ENCODE measurements at places on chromosomes 5 and 9.

- DNase-seq: no peak
These were observed 106.7 kb upstream of the ZNF618 start for GRCh38 chr9:113769412-113769811.

DNA sequence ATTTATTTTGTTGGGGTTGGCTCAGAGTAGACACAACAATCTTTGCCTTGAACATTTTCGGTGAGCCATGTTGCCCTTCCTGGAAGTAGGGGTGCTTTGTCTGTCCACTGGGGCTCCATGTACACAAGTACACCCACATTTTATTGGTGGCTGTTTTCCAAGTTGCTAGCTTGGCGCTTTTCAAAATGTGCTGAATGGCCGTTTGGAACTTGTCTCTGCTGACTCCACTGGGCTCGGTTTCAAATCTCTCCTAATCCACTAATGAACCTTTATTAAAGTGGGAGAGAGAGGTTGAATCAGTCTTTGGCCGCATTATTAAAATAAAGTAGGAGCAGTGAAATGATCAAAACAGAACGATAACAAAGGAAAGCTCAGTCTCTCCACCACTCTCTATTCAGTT is 64.6 kb upstream of the TAF11L2 start:
- no peak for DNase-seq

GRCh38 chr5:52491818-52492217 is 295.9 kb upstream of the ITGA1 start:
- no peak for DNase-seq

GRCh38 chr5:76807296-76807695 is 11.5 kb upstream of the F2RL1 start:
- DNase-seq: no peak

- no peak for DNase-seq
These were observed 549.9 kb upstream of the CYLC2 start for GRCh38 chr9:102445181-102445747.

DNA sequence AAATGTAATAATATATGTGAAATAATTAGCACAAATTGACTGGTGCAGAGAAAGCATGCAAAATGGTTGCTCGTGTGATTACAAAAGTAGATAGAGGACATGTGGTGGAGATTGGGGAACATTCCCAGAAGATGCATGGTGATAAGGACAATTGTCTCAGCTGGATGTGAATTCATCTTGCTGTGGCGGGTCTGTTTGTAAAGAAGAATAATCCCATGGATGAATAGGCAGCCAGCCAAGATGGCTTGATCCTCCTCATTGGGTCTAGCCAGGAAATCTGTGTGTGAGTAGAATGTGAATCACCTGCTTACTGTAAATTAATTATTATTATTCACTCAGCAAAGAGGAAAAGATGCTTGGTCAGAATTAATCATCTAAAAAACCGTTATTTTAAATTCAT is 12.6 kb upstream of the DPYSL3 start:
- no peak for DNase-seq

- no peak for DNase-seq
These were observed 87.5 kb downstream of the TTC39B start for GRCh38 chr9:15219546-15219945.

GRCh38 chr9:132942541-132943182 is 1.8 kb downstream of the TSC1 start:
- DNase-seq: no peak

DNA sequence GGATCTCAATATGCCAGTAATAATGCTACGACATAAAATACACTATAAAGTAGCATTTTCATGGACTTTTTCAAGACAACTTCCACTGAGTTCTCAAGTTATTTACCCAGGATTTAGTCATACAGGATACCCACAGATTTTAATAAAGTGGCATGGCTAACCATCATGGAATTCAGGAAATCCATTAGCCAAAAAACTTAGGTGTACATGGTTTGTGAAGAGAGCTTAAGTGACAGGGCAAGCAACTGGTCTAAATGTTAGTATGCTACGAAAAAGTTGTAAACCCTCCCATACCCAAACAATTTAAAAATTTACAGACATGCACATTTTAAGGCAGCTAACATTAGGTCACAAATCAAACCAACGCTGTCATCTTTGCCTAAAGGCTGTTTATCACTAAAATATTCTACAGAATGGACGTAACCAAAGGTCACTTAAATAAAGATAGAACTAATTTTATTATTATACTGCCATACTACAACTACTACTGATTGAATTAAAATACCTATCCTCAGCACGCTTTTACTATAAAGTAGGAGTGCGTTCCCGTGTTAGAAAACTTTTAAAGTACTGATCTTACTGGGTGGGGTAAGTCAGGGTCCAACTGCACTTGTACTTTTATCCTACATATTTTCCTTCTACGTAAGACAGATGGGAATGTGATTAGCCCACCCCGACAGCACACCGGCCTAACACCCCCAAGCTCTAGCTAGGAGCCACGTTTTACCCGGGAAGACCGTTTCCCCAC is 1.1 kb downstream of the UBTD2 start:
- DNase-seq: no peak

GRCh38 chr9:115137526-115137925 is 19.6 kb upstream of the TNC start:
- DNase-seq: no peak

DNA sequence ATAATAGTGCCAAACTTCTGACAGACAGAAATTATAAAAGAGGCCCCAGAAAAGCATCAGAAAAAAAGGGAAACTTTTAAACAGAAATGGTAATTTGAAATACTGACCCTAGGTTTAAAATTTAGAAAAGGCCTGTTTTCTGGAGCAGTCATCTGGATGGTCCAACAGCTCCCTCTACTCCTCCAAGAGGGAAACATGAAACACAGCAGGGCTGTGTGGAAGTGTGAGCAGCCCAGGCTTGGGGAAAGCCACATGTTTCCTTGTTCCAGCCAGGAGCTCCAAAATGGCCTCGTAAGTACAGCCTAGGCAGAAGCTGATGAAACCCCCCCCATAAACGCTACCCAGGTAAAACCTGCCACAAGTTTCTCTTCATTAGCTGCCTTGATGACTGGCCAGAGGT is 499.3 kb upstream of the ADAMTS16 start:
- DNase-seq: no peak

DNA sequence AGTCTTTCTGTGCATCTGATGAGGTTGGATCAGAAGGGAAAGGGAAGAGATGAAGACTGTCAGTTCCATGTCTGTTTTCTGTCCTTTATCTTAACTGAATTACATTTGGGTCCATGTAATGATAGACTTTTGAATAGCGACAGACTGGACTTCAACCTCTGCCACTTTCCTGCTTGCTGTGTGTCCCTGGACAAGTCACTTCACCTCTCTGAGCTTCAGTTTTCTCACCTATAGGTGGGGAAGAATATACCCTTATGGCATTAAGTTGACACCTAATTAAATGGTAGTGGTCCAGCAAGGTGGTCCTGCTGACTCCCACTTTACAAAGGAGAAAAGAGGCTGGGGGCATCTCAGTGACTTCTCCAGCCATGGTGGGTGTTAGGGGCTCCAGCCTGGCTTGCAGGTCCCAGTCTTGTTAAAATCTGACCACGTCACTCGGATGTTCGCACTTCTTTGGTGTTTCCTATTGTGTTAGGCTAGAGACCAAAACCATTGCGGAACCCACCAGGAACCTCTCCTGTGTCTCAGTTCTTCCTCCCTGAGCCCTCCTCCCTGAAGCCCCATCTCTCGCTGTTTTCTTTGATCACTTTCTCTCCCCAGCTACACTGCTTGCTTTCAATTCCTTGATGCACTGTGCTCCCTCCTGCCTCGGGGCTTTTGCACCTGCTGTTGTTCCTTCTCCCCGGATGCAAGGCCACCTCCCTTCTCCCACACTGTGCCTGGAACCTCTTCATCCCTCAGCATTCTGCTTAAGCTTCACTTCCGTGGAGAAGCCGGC is 256.5 kb downstream of the NSG2 start:
- DNase-seq: no peak

DNA sequence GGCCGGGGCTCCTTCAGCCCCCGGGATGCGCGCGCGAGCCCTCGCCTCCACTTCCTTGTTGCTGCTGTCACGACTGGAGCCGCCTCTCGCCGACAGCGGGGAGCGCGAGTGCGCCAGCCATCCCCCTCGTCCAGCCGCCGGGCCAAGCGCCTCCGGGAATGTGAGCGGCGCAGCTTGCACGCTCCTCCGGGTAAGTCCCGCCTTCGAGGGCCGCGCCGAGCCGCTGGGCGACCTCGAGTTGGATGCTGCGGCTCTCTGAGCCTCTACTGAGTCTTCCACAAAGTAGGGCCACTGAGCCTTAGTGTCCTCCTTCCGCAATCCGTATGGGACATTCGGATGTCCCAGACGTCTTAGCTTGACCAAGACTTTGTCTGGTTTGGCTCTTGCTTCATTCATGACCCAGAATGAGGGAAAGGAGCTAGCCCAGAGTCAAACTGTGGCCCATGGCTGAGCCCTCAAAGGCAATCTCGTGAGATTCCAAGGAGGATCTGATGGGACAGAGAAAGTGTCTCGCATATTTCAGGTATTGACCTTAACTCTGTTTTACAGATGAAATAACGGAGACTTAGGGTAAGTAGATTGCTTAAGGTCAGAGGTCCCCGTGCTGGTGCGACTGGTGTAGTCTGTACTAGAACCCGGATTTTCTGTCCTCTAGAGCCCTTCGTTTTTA is 586 bp downstream of the HMGXB3 start:
- DNase-seq: no peak

DNA sequence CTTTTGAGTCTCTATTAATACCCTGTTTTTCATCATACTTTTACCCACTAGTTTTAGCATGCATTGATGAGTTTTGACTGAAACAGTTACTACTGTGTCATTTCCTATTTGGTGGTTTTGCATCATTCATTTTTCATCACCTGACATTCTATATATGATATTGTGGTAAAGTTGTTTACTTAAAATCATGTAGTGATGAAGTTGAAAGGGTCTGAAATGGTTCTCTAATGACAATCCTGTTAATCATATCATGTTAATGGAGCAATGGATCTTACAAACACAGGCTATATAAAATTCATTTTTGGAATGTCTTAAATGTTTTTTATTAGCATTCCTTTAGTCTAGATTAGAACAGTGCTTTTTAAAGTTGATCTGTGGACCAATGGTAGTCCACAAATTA is 84.1 kb downstream of the ERBIN start:
- no peak for DNase-seq

- no peak for DNase-seq
These were observed 2.1 kb upstream of the HSDL2 start for GRCh38 chr9:112377684-112378327.

DNA sequence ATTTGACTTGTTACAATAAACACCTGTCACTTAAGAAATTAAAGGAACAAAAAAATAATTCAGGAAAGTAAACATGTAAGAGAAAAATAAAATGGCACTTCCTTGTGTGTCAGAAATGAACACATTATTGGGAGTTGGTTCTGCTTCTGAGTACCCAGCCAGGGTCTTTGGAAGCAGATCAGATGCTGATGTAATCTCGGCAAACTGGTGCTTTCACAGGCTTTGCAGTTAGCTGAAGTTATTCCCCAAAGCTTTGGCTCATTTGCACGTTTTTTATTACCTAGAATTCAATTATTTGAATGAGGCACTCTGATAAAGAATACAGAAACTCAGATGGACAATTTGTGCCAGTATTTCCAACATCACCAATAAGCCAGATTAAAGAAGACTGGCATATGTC is 10.9 kb downstream of the CDH18 start:
- DNase-seq: no peak

- DNase-seq: no peak
These were observed 25.0 kb upstream of the OCLN start for GRCh38 chr5:69467442-69468225.

DNA sequence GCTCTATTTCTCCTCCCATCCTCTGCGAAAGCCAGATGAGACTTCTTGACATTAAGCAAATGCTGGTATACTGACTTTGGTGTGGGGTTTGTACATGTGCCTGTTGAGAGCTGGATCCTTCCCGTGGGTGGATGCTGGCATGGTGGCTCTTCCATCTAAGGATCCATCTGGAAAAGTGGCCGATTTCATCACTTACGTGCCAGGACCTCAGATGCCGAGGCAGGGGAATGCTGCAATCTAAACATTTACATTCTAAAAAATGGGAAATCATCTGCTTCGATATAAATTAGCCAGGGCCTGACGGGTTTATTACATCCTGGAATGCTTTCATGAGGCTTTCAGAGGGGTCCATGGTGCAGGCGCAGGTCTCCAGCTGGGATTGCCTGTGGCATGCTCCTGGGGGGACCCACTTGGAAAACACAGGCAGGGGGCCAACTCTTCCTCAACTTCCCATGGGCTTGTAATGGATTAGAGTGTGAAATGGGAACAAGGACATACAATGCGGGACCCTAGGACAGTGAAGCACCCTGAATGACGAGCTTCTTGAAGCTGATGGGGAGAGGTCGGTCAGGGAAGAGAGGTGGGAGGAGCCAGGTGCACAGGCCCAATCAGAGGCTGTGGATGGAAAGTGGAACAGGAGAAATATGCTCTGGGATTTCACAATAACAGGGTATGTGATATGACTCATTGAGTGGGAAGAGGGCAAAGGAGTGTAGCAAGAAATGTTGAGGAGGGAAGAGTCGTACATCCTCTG is 105.5 kb upstream of the PITX1 start:
- no peak for DNase-seq

DNA sequence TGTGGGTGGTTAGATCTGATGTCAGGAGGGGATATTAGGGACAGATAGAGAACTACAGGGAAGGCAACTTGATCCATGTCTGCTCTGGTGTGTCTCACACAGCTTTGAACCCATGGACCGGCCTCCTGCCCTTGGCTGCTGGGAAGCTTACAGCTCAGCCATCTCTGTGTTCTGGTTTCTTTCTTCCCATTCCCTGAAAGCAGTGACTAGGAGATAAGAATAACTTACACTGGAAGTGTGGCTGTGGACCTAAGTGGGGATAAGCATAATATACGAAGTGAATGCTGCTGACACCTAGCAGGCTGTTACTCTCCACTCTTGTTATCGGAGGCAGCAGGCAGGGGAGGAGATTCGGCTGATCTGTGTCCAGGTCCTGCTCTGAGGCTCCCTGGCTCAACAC is 282.3 kb upstream of the TUT7 start:
- DNase-seq: no peak

DNA sequence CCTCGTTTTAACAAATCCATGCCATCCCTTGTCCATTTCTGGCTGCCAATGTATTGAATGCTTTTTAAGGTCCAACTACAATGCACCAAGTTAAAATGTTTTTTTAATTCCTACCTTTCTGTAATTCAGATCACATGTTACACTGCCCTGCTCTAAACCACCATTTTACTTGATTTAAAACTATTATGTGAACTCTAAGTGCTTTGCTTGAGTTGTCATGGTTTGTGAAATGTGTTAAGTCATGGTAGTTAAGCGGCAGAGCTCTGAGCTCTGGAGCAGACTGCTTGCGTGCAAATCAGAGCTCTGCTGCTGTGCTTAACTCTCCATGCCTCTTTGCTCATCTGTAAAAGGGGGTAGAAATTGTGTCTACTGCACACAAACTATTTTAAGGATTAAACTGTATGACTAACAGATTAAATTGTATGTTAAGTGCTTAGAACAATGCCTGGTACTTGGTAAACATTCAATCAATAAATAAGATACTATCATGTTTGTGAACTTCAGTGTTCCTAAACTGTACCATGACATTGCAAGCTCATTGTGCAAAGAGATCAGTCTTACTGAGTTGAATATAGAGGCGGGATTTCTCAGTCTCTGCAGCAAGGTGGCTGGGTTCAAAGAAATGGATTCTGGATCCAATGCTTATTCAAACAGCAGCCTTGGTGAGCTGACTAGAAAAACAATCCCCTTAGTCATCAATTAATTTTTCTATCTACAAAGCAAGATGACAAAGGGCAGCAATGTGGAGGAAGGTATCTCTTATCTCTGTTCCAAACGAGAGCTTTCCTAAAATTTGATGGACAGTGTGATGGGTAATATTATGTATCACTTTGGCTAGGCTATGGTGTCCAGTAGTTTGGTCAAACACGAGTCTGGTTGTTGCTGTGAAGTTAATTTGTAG is 16.1 kb upstream of the CMBL start:
- DNase-seq: no peak

Data from GOT3 (cell line).